HFF-Myc (cell line): ENCODE measurements at places on chromosomes 2 and 18.

- DNase-seq: no peak
These were observed 42.4 kb downstream of the MBD2 start for GRCh38 chr18:54181856-54182602.

DNA sequence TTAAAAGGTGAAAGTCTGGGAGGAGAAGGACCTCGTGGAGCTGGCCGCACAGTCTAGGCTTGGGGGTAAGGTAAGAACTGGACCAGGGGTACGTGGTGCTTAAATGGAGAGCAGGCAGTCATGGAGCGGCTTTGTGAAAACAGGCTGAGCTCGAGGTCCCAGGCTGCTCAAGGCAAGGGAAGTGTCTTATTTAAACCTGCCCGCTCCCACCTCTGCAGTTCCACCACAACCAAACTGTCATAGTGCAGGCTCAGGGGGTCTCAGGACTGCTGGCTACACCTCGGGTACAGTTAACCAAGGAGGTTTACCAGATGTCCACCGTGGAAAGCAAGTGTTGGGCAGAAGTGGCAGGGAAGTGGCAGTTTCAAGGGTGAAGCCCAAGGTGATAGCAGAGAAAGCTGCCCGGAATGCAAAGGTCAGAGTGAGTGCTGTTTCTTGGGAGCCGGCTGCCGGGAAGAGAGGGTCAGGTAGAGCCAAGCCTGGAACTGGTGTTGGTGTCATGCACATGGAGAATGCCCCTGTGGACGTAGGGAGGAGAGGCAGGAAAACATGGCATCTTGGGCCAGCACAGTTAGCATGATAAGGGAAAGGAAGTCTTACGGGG is 203.3 kb downstream of the GBX2 start:
- no peak for DNase-seq

DNA sequence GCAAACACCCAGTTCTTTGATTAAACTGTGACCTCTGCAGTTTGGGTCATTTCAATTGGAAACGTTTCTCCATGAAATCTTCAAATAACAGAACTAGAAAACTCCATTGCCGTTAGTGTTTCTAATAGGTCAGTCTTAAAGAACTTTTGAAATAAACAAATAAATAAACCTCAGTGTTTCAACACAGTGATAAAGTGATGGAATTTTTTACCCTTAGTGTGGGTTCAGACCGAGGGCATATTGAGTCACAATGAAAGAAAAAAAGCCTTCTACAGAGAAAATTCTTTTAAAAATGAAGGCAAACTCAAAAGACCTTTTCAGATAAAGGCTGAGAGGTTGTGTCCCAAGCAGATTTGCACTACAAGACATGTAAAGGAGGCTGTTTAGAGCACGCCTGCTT is 149.6 kb downstream of the NCKAP5 start:
- no peak for DNase-seq

GRCh38 chr2:12694990-12695774 is 21.6 kb upstream of the TRIB2 start:
- DNase-seq: no peak

- DNase-seq: no peak
These were observed 1228.1 kb upstream of the GYPC start for GRCh38 chr2:125427721-125428315.

DNA sequence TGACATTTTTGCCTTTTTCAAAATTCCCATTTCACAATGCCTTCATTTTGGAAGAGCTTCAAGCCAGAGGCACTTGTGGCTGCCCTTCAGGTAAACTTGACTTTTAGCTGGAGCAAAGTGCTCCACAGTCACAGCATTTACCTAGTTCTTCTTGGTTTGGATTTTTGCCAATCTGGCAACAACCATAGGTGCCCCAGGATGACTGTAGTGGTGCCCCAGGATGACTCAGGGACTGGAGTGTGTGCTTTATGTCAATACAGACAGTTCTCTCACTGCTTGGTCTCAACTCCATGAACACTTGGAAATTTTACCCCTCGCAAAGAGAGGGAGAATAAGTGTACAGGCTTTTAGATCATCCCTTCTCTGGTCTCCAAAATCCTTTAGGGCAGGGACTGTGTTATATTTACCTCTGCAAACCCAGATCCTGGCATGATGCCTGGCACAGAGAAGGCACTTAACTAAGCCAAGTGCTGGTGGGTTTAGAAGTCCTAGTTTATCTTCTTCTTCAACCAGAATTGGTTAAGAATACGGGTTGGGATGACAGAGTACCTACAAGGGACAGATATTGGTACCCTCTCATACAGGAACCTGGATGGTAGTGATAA is 15.3 kb upstream of the PTPN4 start:
- DNase-seq: no peak

DNA sequence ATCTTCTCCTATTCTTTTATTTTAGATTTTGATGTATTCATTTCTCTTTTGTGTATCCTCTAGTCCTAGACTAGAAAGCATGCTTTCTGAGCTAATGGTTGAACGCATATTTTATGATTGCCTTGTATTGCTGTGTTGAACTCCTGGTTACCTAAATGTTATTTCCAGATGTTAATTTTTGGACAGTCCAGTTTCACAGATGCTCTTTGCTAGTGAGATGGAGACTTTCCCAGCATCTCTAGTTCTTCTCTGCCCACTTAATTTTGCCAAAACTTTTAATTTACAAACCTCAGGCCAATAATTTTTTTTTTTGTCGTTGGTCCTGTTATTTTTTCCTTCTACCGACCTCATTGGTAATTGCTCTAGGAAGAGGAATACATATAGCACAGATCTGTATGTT is 153.2 kb downstream of the HAUS1 start:
- DNase-seq: no peak

GRCh38 chr2:54858021-54858681 is 134.7 kb downstream of the EML6 start:
- no peak for DNase-seq

- DNase-seq: no peak
These were observed 38.1 kb downstream of the SNED1 start for GRCh38 chr2:241036397-241036963.

DNA sequence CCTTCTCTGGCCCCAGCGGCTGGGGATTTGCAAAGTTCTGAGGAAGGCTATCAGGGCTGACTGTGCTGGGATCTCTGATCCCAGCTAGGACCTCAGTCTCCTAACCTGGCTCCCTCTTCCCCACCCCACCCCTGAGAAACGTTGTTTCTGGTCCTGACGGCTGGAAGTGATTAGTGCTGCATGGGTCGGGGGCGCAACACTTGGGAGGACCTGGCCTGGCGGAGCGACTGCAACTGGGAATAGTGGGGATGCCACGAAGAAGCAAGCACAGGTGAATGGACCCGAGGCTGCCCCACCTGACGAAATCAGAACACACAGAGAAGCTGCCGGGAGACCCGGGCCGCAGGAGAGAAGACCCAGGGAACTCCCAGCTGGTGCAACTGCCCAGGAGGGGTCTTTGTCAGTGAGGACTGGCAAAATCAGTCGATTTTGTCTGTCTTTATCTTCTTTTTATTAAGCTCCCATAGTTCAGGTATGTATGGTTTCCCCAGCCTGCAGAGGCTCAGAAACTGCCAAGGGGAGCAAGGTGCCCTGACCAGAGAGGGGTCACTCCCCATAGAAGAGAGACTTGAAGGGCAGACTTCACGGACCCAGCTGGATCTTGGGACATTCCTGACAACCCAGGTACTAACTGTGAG is 656 bp upstream of the LBX2 start:
- no peak for DNase-seq

- DNase-seq: no peak
These were observed 330.8 kb downstream of the CYP26B1 start for GRCh38 chr2:71816815-71817214.

GRCh38 chr2:9139491-9140443 is 66.8 kb upstream of the ASAP2 start:
- no peak for DNase-seq

DNA sequence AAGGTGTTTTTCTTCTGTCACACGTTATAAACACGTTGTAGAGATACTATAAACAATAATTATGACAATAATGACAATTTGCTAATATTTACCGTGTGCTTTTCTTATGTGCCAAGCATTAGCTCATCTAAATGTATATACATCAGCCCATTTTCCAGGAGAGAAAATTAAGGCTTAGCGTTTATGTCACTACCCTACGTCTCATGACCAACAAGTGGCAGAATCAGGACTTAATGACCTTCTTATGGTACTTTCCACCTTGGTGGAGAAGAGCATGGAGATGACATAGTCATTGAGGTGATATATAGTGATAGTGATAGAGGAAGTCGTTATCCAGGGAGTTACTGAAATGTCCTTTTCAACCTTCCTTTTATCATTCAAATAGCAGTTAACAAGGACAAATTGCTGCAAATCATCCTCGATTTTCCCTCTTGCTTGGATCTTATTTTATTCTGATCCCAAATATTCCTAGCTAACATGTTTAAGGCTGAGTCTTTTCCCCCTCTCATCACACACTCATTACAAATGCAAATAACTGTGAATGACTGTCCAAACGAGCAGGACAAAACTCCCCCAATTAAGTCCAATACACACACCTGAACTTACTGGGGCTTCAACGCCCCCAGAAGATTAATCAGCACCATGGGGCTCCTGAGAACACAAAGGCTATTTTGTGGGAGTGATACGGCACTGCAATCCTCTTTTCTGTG is 27.3 kb downstream of the SPRED2 start:
- DNase-seq: no peak

GRCh38 chr2:240557101-240557751 is 562 bp downstream of the ANKMY1 start:
- no peak for DNase-seq

DNA sequence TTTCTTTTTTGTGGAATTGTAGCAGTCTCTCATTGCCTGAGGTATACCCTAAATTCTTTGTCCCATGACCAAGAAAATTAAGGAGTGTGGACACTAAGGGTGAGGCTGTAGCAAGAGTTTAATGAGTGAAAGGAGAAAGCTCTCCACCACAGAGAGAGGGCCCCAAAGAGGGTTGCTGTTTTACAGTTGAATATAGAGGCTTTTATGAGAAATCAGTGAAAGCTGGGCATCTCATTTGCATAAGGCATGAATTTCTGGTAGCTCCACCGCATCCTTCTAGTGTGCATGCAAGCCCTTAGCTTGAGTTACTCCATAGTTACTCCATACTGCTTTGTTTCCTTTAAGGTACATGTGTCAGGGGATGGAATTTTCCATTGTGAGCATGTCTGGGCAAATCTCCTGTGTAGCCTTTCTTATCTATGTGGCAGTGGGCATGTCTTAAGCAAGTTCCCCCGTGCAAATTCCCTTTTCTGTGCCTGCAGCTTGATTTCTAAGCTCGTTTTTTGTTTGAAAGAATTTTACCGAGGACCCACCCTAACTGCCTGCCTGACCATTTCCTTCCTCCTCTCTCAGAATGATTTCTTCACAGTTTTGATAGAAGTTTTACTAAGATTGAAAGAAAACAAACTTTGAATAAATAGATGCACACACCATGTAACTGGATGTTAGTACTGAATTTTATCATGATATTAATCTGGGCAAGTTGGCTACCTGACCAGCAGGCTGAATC is 218.9 kb downstream of the PARD3B start:
- DNase-seq: peak; percentile 6

DNA sequence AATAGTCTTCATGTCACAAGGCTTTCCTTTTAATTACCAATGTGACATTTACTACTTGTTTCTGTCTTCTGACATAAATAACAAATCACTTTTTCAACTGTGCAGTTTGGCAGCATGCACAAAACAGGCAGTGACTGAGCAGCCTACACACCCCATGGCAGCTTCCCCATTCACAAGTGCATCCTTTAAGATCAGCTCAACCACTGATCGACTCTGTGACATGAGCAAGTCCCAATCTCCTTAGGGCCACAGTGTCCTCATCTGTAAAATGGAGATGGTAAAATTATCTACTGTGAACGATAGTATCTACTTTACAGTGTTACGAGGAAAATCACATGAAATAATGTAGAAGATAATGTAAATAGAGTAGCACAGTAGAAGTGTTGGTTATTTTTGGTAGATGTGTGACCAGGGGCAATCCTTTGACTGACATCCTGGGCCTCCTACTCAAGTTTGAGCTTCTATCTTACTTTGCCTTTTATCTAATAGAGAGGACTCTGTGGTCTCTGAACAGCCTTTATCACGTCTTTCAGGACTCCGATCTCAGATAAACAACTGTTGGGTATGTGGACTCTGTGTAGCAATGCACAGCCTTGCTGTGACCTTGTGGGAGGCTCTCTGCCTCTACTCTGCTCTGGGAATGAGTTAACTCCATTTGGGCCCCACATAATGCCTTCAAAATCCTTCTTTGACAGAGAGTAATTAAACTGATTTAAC is 120.6 kb downstream of the PIGN start:
- DNase-seq: no peak

DNA sequence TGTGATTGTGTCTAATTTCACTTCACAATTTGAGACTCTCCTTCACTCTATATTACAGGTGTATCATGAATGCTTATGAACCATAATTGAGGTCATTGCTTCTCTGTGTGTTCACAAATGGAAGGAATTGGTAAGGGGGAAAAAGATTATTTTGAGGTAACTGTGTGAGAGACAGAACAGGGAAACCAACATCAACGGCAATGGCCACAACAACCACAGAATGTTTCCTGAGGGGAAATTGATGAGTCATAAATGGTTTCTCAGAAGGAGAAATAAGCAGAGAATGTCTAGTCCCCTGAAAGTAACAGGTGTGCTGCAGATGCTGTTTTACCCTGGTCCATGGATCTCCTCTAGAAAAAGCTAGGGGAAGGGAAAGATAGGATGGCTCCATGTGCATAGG is 361.2 kb upstream of the GALNT5 start:
- peak; percentile 69 for DNase-seq

GRCh38 chr18:12005538-12006487 is 24.5 kb downstream of the IMPA2 start:
- no peak for DNase-seq

DNA sequence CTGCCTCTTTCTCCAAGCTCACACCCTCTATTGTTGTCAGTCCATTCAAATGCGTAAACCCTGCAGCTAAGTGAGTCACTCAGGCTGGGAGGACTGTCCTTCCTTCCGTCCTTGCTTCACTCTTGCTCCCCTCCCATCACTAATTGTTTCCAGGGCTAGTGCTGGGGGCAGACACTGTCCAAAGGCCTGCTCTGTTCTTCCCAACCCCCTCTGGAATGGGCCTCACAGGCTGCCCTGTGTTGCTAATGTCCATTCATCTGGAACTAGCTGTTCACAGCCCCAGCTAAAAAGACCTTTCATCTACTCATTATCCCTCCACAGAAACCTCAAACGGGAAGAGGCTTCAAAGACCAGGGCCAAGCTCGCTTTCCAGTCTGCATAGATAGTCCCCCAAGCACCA is 31.9 kb upstream of the NRP2 start:
- DNase-seq: peak; percentile 79

GRCh38 chr2:143258126-143258892 is 129.1 kb downstream of the ARHGAP15 start:
- no peak for DNase-seq

- DNase-seq: no peak
These were observed 83.4 kb upstream of the PPP1CB start for GRCh38 chr2:28668106-28668814.
